HFFc6 (cell line): ENCODE measurements at places on chromosomes 7 and 10. TPM values are rescaled to one million over a fixed set of nuclear protein-coding genes. Genes with fewer than 3 reads are reported as not detected.
A peak's percentile ranks its signal among the peaks of the same experiment; 100 is the strongest.

The FAM180A gene
- 5.0 to 57.2 TPM (median 9.0 TPM) in 3 replicates for total RNA-seq

DNA sequence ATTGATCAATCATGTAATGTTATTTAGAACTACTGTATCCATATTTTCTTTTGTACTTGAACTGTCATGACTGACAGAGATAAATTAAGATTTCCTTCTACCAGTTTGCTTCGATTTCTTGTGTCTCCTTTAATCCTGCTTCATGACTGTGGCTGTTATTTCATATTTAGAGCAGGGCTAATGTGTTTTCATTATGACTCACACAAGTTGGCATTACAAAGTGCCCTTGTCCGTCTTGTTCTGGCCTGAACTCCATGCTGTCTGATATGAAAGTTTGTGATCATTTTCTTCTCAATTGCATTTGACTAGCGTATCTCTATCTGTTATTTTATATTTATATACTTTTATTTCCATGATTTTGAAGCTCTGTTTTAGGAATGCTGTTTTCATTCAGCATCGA is 344.1 kb upstream of the PRKCQ start:
- H3K27me3 ChIP-seq: no peaks in the 10 kb centered on the region; the same call in 1 of the 2 replicates
- no peaks in the 10 kb centered on the region for H3K36me3 ChIP-seq
- no peak overlapping the region for H3K27ac ChIP-seq
- no peak for DNase-seq
- no peak overlapping the region for H3K4me3 ChIP-seq

The SUN1 gene
- total RNA-seq: 59.4 to 69.8 TPM (median 64.2 TPM) in 3 replicates

The RBP3 gene
- not detected in 3 replicates for total RNA-seq

DNA sequence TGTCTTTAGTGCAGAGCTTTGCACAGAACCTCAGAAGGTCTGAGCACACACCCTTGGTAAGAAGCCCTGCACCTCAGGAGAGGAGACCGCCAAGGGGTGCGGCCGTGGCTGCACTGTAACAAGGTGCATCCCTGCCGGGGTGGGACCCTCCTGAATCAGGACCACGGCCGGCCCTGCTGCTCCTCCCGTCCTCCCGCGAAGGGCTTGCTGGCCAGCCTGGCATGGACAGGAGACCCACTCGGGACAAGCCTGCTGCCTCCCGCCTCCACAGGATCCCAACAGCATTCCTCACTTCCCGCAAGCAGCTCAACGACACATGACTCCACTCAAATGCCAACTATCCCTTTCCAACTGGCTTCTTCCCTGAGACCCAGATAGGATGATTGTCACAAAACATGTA is 12.8 kb downstream of the WDR86 start:
- no peak overlapping the region for H3K27ac ChIP-seq
- no peak for DNase-seq

The NKX1-2 gene
- not detected in 3 replicates for total RNA-seq

The TRPV6 gene
- total RNA-seq: not detected in 3 replicates

DNA sequence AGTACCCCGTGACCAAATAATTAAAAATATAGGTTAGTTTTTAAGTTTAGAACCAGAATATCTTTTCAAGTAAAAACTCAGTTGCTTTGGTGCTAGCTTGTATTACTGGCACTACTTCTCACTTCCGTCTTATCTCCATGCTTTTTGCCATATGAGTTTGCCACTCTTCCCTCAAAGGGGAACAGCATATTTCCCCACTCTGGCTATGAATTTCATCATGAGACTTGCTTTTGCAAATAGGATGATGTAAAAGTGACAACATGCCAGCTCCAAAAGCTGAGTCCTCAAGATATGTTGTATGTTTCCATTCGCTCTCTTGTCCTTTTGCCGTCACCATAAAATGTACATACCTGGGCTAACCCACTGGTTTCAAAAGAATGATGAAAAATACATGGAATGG is 178.1 kb upstream of the SEMA3A start:
- no peaks in the 10 kb centered on the region for H3K27me3 ChIP-seq
- peak overlapping the region; percentile 87 for H3K27ac ChIP-seq
- no peak for DNase-seq

- DNase-seq: peak; percentile 85
- no peaks in the 10 kb centered on the region for H3K36me3 ChIP-seq
- peak overlapping the region; percentile 75 for H3K4me3 ChIP-seq
- peaks cover 56% of the 10 kb centered on the region for H3K4me1 ChIP-seq
Observed at GRCh38 chr10:92822060-92822634, 26.2 kb upstream of the EXOC6 start.

DNA sequence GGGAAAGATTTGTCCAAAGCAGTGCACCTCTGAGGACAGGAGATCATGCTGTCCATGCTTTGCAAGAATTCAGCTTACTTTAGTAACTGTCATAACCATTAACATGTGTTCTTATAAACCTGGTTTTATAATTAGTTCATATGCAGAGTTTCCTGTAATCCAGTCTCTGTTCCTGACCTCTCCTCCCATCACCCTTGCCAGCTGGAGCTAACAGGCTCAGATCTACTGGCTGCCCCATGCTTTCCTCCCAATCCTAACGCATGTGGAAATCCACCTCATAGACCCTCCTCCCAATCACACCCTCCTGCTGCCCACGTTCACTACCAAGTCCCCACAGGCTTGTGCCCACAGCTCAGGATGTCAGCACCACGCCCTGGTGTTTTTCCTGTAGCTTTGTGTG is 45.3 kb upstream of the PFKP start:
- no peak for DNase-seq
- peaks cover 34% of the 10 kb centered on the region for H3K27me3 ChIP-seq
- no peaks in the 10 kb centered on the region for H3K4me1 ChIP-seq
- H3K27ac ChIP-seq: no peak overlapping the region

The TMEM270 gene
- total RNA-seq: not detected in 3 replicates

The IL6 gene
- total RNA-seq: 21.7 to 52.7 TPM (median 30.2 TPM) in 3 replicates

DNA sequence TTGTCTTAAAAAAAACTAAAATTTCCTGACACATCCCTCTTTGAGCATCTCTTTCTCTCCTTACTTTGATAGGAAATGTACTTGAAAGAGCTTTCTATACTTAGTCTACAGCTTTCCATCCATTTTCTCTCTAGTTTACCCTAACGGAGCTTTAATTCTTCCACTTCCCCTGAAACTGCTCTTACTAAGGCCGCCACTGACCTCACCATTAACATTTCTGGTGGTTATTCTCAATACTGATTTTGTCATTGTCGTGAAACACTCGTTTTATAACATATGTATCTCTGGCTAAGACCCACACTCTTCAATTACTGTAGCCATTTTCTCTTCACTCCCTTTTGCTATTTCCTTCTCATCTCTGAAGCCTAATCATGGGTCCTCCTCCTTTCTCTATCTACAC is 262.0 kb upstream of the FERD3L start:
- H3K4me1 ChIP-seq: peaks cover 32% of the 10 kb centered on the region
- no peak overlapping the region for H3K4me3 ChIP-seq
- no peaks in the 10 kb centered on the region; the same call in 1 of the 2 replicates for H3K36me3 ChIP-seq
- DNase-seq: no peak
- no peaks in the 10 kb centered on the region for H3K27me3 ChIP-seq

GRCh38 chr7:143171697-143172096 is 11.5 kb upstream of the TAS2R39 start:
- H3K4me1 ChIP-seq: no peaks in the 10 kb centered on the region
- no peak overlapping the region for H3K4me3 ChIP-seq
- no peak for DNase-seq
- no peaks in the 10 kb centered on the region; the same call in 1 of the 2 replicates for H3K27me3 ChIP-seq
- no peak overlapping the region for H3K27ac ChIP-seq

The NEUROG3 gene
- not detected in 3 replicates for total RNA-seq

DNA sequence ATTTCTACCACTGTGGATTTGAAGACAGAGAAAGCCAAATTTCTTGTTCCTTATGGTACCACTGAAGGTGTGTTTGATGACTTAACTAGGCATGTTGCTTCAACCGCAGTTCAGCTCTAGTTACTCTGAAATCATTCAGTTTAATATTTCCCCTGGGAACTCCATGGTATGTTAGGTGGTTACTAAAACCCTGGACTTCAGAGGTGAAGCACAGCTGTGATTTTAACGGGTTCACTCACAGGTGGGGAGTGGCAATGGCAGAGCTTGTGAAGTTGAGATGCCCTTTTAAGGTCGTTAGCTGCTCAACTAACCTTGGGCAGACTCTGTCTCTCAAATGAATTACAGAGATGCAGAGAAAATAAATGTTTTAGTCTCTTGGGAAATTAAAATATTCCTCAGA is 163.6 kb upstream of the PHYHIPL start:
- H3K36me3 ChIP-seq: no peaks in the 10 kb centered on the region
- H3K27me3 ChIP-seq: peaks cover 9% of the 10 kb centered on the region
- H3K4me3 ChIP-seq: no peak overlapping the region
- no peak for DNase-seq

- H3K4me3 ChIP-seq: no peak overlapping the region
- peaks cover 1% of the 10 kb centered on the region; the same call in 1 of the 2 replicates for H3K27me3 ChIP-seq
- no peak overlapping the region for H3K27ac ChIP-seq
- no peaks in the 10 kb centered on the region for H3K4me1 ChIP-seq
Observed at GRCh38 chr10:128908099-128908498, 558.9 kb upstream of the MGMT start.

The IQCE gene
- 13.8 to 16.6 TPM (median 14.0 TPM) in 3 replicates for total RNA-seq

DNA sequence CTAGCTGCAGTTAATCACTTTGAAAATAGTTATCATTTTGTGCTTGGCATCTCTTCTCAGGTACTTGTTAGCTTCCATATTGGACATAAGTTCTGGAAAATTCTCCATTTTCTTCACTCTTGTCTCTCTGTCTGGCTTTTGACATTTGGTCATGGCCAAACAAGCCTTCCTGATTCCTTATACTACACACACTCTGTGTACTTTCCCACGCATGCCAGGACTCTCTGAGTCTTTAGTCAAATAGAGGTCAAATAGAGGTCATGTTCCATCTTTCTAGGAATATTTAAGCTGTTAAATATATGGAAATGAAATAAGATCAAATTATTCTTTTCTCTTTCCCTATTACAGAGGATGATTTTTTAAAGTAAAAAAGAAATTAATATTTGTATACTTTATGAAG is 235.5 kb upstream of the PLXDC2 start:
- no peaks in the 10 kb centered on the region for H3K4me1 ChIP-seq
- no peaks in the 10 kb centered on the region for H3K27me3 ChIP-seq
- no peak for DNase-seq

The CCT6A gene
- total RNA-seq: 153 to 191 TPM (median 184 TPM) in 3 replicates

The GIMAP5 gene
- not detected in 3 replicates for total RNA-seq

- H3K4me3 ChIP-seq: no peak overlapping the region
- peaks cover 11% of the 10 kb centered on the region for H3K4me1 ChIP-seq
- peak; percentile 3 for DNase-seq
- no peaks in the 10 kb centered on the region for H3K36me3 ChIP-seq
Observed at GRCh38 chr7:41774966-41775365, 72.1 kb upstream of the INHBA start.

DNA sequence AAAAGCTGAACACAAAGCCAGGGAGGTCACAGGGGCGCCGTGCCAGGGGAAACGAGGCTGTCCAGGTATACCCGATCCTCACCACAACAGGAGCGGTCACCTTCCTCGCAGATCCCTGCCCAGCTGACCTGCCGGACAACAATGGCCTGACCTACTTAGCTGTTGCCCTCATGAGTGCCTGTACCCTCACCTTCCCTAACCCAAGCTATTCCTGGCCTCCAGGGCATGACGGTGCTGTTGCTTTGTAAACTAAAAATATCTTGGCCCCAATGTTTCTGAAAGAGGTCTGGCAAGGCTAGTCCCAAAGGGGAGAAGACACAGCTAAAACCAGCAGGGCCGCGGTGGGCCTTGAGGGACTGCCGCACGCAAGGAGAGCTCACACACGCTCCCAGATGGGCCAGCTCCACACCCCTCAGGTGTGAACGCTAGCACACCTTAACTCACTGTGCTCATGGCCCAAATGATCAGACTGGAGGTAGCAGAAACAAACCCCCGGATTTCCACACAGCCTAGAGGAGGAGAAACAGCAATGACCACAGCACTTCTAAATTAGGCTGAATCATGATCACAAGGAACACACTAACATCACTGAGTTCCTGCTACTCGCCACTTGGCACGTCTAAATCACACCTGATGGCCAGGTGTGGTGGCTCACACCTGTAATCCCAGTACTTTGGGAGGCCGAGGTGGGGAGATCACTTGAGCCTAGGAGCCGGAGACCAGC is 66.3 kb upstream of the CYTH3 start:
- no peak overlapping the region for H3K4me3 ChIP-seq
- no peak overlapping the region for H3K27ac ChIP-seq
- H3K4me1 ChIP-seq: no peaks in the 10 kb centered on the region
- no peaks in the 10 kb centered on the region; the same call in 1 of the 2 replicates for H3K27me3 ChIP-seq
- 0 out of 2 replicates have a peak, but pooled peaks cover 6% of the 10 kb centered on the region for H3K36me3 ChIP-seq

DNA sequence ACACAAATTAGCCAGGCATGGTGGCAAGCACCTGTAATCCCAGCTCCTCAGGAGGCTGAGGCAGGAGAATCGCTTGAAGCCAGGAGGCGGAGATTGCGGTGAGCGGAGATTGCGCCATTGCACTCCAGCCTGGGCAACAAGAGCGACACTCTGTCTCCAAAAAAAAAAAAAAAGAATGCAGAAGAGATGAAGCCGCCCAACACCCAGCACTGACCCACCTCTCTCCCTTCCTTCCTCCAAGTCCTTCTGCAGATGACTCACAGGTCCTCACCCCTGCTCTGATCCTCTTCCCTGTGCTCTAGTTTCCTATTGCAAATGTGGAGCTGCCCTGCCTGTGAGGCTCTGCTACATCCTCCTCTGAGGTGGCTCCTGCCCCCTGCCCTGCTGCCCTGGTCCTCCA is 22.0 kb upstream of the OPALIN start:
- peak; percentile 20 for DNase-seq
- H3K4me3 ChIP-seq: no peak overlapping the region
- no peaks in the 10 kb centered on the region; the same call in none of the 2 replicates for H3K27me3 ChIP-seq
- H3K27ac ChIP-seq: no peak overlapping the region
